ENCODE measurements at places on chromosomes 2 and 18. TPM values are rescaled to one million over a fixed set of nuclear protein-coding genes. Genes with fewer than 3 reads are reported as not detected.

DPP4 gene
- 447 TPM for total RNA-seq

OST4 gene
- 329 TPM for total RNA-seq

DNA sequence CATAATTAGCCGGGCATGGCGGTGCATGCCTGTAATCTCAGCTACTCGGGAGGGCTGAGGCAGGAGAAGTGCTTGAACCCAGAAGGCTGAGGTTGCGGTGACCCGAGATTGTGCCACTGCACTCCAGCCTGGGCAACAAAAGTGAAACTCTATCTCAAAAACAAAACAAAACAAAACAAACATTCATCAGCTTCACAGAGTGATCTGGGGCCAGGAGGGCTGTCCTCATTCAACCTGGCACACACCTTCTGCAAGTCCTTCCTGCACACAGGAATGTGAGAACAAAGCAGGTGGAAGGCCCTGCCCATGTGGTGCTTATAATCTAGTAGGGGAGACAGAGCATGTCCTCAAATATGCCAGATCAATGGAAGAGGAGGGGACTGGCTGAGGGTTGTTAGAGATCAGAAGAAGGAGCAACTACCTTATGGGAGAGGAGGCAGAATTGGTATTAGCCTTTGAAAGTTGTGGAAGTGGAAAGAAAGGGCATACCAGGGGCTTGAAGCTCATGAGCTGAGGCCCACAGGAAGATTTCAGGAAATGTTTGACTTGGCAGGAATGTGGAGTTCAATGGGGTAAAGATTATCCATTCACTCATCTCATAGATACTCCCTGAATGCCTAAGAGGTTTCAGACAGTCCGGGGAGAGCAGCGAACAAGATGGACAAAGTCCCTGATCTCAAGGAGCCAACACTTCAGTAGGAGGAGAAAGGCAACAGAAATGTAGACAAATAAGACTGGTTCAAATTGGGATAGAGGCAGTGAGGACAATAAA is 155.3 kb upstream of the SIX3 start:
- H3K36me3 ChIP-seq, result no peaks in the 10 kb centered on the region
- no peak overlapping the region for H3K27ac ChIP-seq
- H3K4me3 ChIP-seq, result no peak overlapping the region
- no peak for DNase-seq
- H3K4me1 ChIP-seq, result no peaks in the 10 kb centered on the region

DNA sequence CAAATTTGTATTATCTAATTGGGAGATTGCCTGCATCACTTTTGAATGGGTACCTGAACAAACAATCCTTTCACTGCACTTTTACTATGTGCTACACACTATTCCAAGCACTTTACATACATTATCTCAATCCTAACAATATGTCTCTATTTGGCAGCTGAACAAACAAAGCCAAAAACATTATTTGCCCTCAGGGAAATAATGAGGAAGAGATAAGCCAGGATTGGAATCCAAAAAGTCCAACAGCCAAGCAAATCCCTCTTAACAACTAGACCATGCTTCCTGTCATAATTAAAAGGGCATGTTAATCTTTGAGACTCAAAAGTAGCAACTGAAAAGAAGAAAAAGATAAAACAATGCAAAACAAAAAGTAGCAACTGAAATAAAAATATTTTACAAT is 32.1 kb downstream of the RPRD1A start:
- H3K27me3 ChIP-seq, result no peaks in the 10 kb centered on the region
- no peak overlapping the region for H3K27ac ChIP-seq
- H3K4me3 ChIP-seq, result no peak overlapping the region
- no peaks in the 10 kb centered on the region for H3K36me3 ChIP-seq
- H3K4me1 ChIP-seq, result no peaks in the 10 kb centered on the region
- no peak for DNase-seq

- no peaks in the 10 kb centered on the region for H3K4me1 ChIP-seq
- H3K27me3 ChIP-seq, result no peaks in the 10 kb centered on the region
- no peak for DNase-seq
- H3K27ac ChIP-seq, result no peak overlapping the region
- H3K36me3 ChIP-seq, result peaks cover 2% of the 10 kb centered on the region
Measured at GRCh38 chr2:72719416-72719815, 106.4 kb downstream of the EXOC6B start.

- H3K36me3 ChIP-seq, result no peaks in the 10 kb centered on the region
- no peak for DNase-seq
- no peak overlapping the region for H3K4me3 ChIP-seq
Measured at GRCh38 chr18:72410399-72410798, 133.7 kb downstream of the CBLN2 start.

GRCh38 chr2:33775306-33775705 is 176.2 kb upstream of the FAM98A start:
- no peak for DNase-seq
- H3K36me3 ChIP-seq, result no peaks in the 10 kb centered on the region
- H3K4me1 ChIP-seq, result no peaks in the 10 kb centered on the region
- H3K27ac ChIP-seq, result no peak overlapping the region
- no peaks in the 10 kb centered on the region for H3K27me3 ChIP-seq

DNA sequence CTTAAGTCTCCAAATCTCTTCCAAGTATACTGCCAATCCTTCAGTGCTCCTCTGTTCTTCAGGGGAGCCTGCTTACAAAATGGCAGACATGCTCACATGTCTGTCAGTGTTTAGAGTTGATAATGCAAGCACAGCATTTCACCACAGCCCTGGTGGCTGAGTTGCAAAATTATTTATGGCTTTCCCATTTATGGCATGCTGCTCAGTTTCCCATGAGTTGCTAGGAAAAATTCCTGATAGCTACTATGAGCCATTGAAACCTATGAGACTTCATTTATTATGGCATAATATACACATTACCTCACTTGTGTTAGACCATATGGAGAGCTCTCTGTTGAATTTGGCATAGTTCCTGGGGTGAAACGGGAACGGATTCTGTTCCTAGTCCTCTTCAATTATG is 448.7 kb upstream of the TCF4 start:
- DNase-seq, result no peak
- H3K4me3 ChIP-seq, result no peak overlapping the region
- H3K4me1 ChIP-seq, result no peaks in the 10 kb centered on the region
- no peaks in the 10 kb centered on the region for H3K27me3 ChIP-seq
- H3K36me3 ChIP-seq, result no peaks in the 10 kb centered on the region
- H3K27ac ChIP-seq, result no peak overlapping the region

DNA sequence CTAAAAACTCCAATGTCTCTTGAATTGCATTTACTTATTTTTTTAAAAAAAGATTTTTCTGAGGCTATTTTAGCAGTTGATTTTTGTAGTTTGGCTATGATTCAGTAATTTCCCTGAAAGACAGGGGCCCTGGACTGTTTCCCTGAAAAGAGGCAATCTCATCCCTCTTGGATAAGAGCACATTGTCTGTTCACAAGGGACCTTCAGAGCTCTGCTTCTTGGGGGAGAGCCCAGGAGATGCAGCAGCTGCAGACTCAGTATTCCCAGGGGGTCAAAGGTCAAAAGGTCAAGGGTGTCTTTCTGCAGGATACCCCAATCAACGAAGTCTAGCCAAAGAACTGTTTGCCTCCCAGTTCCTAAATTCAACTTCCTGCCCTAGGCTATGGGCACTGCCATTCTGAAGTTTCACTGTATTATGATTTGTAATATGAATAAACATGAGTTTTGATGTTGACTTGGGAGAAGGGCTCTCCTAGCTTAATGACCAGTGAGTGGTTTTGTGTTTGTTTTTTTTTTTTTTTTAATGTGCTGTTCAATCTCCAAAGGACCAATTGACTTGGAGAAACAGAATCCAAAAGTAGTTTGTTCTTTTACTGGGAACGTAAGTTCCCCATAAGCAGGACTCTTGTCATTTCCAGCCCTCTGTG is 157.0 kb upstream of the SERPINE2 start:
- H3K36me3 ChIP-seq, result no peaks in the 10 kb centered on the region
- no peaks in the 10 kb centered on the region for H3K27me3 ChIP-seq
- H3K27ac ChIP-seq, result no peak overlapping the region
- DNase-seq, result no peak
- H3K4me3 ChIP-seq, result no peak overlapping the region
- H3K4me1 ChIP-seq, result no peaks in the 10 kb centered on the region

DNA sequence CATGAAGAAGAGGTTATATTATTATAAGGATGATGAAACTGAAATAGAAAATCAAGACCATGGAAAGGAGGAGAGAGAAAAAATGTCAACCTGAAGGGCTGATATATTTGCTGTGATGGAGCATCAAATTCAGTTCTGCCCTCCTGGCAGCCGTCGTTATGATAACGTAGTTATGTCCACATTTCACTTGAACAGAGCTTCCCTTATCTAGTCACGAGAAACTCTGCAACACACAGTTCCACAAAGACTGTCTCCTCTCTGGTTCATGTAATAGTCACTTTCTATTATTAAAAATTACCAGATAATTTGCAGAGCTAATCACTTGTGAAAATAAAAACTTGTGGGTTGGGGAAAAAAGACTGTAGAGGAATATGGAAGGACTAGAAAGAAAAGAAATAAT is 19.5 kb upstream of the RBMS1 start:
- H3K4me3 ChIP-seq, result no peak overlapping the region
- no peak for DNase-seq
- H3K36me3 ChIP-seq, result no peaks in the 10 kb centered on the region
- H3K27me3 ChIP-seq, result no peaks in the 10 kb centered on the region
- no peak overlapping the region for H3K27ac ChIP-seq

Data from Peyer's patch (tissue), 4 donors.